ENCODE measurements at places on chromosomes 3 and 15.
A peak's percentile ranks its signal among the peaks of the same experiment; 100 is the strongest.

DNA sequence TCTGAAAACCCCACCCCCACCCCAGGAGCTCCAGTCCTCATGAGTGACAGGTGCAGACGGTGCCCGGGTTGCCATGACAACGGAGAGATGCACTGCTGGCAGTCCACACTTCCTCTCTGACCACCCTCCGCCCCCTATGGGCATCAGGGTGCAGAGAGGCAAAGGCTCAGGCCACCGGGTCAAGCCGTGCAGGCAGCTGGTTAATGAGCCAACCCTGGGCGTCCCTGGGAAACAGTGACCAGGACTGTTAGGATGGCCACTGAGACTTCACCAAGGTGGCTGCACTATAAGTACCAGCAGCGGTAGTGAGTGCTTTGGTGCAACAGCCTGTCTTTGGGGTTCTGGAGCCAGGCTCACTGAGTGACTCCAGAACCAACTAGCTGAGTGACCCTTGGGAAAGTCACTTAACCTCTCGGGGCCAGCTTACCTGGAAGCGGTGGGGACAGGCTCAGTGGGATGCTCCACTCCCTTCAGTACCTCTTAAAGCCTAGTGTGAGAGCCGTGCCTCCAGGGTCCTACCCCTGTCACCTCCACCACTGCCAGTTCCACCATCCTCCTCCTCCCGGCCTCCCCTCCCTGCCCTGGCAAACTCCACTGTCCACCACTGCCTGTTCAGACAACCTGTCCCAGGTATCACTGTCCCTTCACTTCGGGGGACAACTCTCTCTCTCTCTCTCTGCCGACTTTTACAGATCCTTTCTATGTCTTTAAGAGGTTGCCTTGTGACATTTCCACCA lies 121.0 kb upstream of the PRR20G start:
- no peak for DNase-seq

GRCh38 chr3:45593708-45594601 lies 596 bp upstream of the LIMD1 start:
- peak; percentile 62 for DNase-seq

- no peak for DNase-seq
These were observed 56.1 kb upstream of the UBE2E1 start for GRCh38 chr3:23749609-23750008.

DNA sequence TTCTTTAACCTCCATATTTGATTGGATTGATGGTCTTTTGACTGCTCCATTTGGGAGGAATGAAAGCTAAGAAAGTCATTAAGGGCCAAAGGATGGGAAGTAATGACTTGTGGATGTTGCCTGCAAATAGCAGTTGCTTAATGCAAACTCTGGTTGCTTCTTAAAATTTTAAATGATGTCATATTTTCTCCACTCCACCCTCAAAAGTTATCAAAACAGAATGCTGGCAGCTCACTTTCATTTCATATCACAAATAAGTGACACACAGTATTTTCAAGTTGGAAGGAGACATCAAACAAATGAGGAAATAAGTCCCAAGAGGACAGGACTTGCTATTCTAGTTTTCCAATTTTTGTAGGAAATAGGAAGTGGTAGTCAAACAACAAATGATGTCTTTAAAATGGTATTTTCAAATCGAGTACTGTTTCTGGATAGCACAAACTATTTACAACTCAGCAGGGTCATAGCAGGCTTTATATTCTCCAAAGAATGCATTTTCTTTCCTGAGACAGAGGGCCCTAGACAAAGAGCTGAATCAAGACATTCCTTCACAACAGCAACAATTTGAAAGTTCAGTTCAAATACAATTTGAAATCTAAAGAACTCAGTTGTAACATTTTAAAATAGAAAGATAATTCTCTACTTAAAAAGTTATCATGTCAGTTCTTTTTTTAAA lies 165.1 kb upstream of the UBE2E1 start:
- DNase-seq: no peak

DNA sequence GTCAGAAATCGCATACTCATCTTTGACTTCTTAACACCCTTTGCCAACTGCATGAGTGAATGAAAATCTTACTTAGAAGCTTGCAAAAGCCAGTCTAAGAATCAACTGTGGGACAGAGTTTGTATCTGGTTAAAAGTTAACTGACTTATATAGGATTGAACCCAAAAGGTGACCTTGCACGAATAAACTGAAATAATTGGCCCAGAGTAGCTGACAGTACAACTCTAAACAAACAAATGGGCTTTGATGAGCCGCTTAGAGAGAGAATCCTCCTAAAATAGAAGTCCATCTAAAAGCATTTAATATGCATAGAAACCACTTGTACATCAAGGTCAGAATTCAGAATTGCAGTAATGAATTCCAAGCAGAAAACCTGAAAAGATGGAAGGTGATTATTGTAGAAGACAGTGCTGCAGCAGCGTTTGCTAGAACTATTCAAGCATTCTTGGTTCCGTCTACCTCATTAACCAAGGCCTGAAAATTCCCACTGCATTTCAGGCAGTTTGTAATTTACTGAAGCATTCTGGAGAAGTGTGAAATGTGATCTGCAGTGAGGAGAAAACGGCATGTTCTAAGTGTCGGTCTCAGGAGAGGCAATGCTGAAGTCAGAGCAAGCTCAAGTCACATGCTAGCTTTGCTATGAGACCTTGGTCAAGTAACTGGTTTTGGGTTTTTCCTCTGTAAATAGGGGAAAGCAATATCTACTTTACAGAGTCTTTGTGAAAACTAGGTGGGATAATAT lies 103.7 kb downstream of the CADPS start:
- no peak for DNase-seq

- no peak for DNase-seq
These were observed 148.3 kb downstream of the LRRC28 start for GRCh38 chr15:99399618-99400017.

GRCh38 chr15:71282076-71282475 lies 166.8 kb downstream of the THSD4 start:
- no peak for DNase-seq

GRCh38 chr3:115279939-115280338 lies 132.9 kb upstream of the ZBTB20 start:
- DNase-seq: no peak

DNA sequence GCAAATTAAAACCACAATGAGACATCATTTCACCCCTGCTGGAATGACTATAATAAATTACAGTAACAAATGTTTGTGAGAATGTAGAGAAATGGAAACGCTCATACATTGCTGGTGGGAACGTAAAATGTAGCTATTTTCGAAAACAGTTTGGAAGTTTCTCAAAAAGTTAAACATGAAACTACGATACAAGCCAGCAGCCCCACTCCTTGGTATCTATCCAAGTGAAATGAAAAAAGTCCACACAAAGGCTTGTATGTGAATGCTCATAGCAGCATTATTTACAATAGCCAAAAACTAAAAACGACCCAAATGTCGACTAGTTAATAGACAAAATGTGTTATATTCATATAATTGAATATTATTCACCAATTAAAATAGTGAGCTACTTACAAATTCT lies 22.9 kb upstream of the CFAP20DC start:
- no peak for DNase-seq
